ENCODE measurements at places on chromosomes 6 and 20.

DNA sequence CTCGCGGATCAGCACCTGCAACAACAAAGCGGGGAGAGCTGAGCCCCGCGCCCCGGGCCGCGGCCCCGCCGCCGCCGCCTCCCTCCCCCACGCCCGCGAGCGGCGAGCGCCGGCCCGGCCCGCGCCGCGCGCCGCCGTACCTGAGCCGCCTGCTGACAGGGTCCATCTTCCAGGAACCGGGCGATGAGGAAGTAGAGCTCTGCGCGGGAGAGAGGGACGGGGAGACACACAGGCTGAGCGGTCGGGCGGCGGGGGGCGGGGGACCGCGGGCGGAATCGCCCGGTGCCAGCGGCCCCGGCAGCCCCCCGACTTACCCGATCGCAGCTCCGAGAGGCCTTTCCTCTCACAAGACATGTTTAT is 359 bp downstream of the PHIP start:
- DNase-seq = peak; percentile 54
- peak overlapping the region; percentile 93 for H3K4me3 ChIP-seq
- H3K36me3 ChIP-seq = peaks cover 27% of the 10 kb centered on the region

DNA sequence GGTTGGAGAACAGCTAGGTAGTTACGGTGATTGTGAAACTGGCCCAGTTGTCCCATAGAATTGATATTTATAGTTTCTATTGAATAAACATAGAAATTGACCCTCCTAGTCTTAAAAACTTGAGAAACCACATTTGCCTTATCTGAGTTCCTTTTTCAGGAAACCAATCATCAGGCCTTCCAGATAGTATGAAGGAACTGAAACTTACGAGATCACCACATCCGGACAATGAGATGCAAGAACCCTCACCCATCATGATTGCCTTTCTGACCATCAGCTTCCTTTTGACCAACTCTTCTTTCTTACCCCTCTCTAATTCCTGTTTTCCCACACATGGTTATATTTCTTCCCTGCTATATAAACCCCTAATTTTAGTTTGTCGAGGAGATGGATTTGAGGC is 21.8 kb downstream of the SLC35F1 start:
- no peaks in the 10 kb centered on the region for H3K27me3 ChIP-seq
- no peaks in the 10 kb centered on the region for H3K36me3 ChIP-seq
- no peak for DNase-seq
- no peak overlapping the region for H3K27ac ChIP-seq
- H3K4me1 ChIP-seq = no peaks in the 10 kb centered on the region

DNA sequence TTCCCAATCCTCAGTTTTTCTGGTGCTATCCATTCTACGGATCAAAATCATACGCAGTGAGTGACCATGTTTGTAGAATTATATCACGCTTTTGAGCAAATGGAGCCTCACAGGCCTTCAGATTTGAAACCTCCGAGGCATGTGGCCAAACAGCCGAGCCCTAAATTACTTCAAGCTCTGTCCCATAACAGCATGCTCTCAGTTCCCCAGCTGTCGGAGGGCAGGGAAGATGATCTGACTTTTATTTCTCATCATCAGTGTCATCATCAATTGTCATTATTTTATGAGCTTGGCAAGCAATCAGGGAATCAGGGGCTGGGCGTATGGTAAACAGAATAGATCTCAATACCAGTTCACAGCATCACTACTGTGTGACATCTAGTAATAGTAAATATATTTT is 73.2 kb downstream of the PSMG4 start:
- no peaks in the 10 kb centered on the region for H3K4me1 ChIP-seq
- H3K27ac ChIP-seq = no peak overlapping the region
- H3K36me3 ChIP-seq = no peaks in the 10 kb centered on the region
- H3K27me3 ChIP-seq = peaks cover 5% of the 10 kb centered on the region

DNA sequence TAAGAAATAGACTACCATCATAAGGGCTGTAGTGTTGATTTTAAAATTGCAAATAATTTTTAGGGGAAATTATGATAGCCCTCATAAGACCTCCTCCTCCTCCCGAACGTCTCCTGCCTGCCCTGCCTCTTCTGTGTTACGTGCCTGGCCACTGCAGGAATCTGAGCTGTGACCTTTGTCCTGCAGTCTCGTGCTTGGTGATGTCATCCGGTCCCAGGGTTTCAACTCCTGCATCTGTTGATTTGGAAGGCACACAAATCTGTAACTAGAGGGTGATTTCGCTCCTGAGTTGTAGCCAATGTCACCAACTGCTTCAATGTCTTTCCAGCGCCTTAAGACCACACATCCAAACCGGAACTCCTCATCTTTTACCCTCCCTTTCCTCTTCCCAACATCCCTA is 163.2 kb downstream of the AIG1 start:
- no peaks in the 10 kb centered on the region for H3K4me1 ChIP-seq
- no peak overlapping the region for H3K4me3 ChIP-seq
- no peaks in the 10 kb centered on the region for H3K27me3 ChIP-seq
- H3K27ac ChIP-seq = no peak overlapping the region

GRCh38 chr6:22025468-22026163 is 271.2 kb downstream of the PRL start:
- H3K27ac ChIP-seq = peak overlapping the region; percentile 76
- H3K27me3 ChIP-seq = no peaks in the 10 kb centered on the region
- H3K4me3 ChIP-seq = peak overlapping the region; percentile 5
- peak; percentile 13 for DNase-seq

DNA sequence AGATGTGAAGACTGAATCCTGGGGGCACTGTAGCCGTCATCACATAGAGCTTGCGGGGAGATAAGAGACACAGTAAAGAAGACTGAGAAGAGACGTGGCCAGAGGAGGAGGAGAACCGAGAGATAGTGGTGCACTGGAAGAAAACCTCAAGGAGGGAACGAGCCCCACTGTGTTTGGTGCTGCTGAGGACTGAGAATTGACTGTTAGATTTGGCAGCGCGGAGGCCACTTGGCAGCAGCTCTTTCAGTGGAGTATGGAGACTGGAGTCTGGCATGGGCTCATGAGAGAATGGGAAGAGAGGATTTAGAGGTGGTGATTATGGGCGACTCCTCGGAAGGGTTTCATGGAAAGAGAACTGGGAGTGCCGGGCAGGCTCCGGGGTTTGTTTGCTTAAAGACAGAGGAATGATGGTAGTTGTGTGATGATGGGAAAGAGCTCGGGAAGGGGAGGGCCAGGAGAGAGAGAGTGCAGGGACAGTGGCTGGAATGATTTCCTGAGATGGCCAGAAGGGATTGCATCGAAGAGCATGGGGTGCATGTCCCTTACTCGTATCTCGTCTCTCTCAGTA is 18.0 kb downstream of the CDYL start:
- H3K27me3 ChIP-seq = no peaks in the 10 kb centered on the region
- no peak for DNase-seq
- H3K4me3 ChIP-seq = no peak overlapping the region
- no peak overlapping the region for H3K27ac ChIP-seq
- H3K36me3 ChIP-seq = no peaks in the 10 kb centered on the region

DNA sequence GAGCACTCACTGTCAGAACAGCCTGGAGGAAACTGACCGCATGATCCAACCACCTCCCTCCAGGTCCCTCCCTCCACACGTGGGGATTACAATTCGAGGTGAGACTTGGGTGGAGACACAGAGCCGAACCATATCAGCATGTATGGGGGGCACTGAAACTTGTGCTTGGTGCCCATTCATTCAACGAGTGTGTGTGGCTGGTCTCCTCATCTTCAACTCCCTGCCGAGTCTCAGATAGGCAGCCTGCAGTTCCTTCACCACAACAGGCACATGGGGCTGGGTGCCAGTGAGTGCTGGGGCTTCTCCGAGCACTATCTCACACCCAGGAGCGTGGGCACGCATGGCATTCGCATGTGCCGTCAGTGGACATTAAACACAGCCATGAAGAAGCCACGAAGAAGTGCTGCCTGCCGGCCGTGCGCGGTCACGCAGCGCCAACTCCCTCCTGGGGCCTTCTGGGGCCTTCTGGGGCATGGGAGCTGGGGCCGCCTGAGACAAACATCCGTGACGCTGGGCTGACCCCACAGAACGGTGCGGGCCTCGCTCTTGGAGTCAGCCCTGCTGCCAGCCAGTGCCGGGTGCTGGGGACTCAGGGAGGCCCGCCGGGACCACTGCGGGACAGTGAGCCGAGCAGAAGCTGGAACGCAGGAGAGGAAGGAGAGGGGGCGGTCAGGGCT is 714 bp upstream of the RTEL1 start:
- no peak for DNase-seq
- H3K27ac ChIP-seq = peak overlapping the region; percentile 94
- H3K4me3 ChIP-seq = peak overlapping the region; percentile 92
- H3K4me1 ChIP-seq = peaks cover 41% of the 10 kb centered on the region

- no peak overlapping the region for H3K4me3 ChIP-seq
- no peaks in the 10 kb centered on the region for H3K27me3 ChIP-seq
- no peak for DNase-seq
- no peak overlapping the region for H3K27ac ChIP-seq
- H3K36me3 ChIP-seq = peaks cover 15% of the 10 kb centered on the region
Observed at GRCh38 chr6:161033667-161034066, 42.1 kb downstream of the MAP3K4 start.

- H3K36me3 ChIP-seq = peaks cover 8% of the 10 kb centered on the region
- H3K27ac ChIP-seq = peak overlapping the region; percentile 70
- no peak for DNase-seq
- H3K4me3 ChIP-seq = no peak overlapping the region
Observed at GRCh38 chr20:49892817-49893216, 22.5 kb downstream of the SPATA2 start.

DNA sequence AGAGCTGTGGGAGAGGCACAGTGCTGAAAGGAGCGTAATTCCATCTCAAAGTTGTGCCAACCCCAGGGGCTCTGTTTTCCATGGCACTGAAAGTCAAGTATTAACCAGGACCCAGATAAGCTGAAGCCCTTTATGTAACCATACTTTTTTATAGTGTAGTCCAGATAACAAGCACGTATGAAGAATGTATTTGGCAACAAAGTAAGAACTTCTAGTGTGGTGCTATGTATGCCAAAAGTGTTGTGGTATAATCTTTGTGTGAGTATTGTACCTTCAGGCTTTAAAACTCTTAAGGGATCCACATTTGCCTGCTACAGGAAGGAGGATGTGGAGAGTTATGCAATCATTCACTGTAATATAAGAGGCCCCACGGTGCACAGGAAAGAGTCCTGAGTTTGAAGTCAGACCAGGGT is 129.4 kb downstream of the IBTK start:
- no peaks in the 10 kb centered on the region for H3K36me3 ChIP-seq
- H3K4me1 ChIP-seq = no peaks in the 10 kb centered on the region
- no peak overlapping the region for H3K27ac ChIP-seq
- DNase-seq = no peak

GRCh38 chr20:53839423-53840176 is 230.8 kb downstream of the BCAS1 start:
- peak overlapping the region; percentile 70 for H3K4me3 ChIP-seq
- peak overlapping the region; percentile 93 for H3K27ac ChIP-seq
- H3K36me3 ChIP-seq = peaks cover 17% of the 10 kb centered on the region
- peak; percentile 82 for DNase-seq

- no peak overlapping the region for H3K27ac ChIP-seq
- H3K4me3 ChIP-seq = no peak overlapping the region
Observed at GRCh38 chr6:148776321-148777308, 29.8 kb downstream of the UST start.

- no peaks in the 10 kb centered on the region for H3K36me3 ChIP-seq
- no peak for DNase-seq
- no peak overlapping the region for H3K27ac ChIP-seq
- peaks cover 30% of the 10 kb centered on the region for H3K27me3 ChIP-seq
- no peak overlapping the region for H3K4me3 ChIP-seq
Observed at GRCh38 chr6:105545947-105546731, 143.3 kb upstream of the PREP start.

- H3K4me1 ChIP-seq = peaks cover 16% of the 10 kb centered on the region
- no peak overlapping the region for H3K4me3 ChIP-seq
- H3K36me3 ChIP-seq = peaks cover 2% of the 10 kb centered on the region
- H3K27ac ChIP-seq = no peak overlapping the region
Observed at GRCh38 chr20:34561661-34562060, 3.1 kb downstream of the MAP1LC3A start.

DNA sequence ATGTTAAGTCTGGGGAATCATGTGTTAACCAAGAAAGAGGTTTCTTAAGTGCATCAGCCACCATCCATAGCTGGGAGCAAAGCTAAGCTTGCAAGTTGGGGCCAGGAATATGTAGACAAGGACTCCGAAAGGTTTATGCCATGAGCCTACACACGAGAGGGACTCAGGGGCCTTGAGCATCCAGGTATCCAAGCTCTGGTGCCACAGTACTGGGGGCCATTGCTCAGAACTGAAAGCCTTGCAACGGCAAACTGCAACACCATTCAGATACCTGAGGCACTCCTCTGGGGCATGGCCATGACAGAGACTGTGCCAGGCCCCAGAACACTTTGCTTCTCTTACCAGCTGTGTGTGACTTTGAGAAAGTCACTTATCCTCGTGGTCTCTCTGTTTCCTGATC is 27.6 kb downstream of the PRND start:
- peaks cover 23% of the 10 kb centered on the region for H3K27me3 ChIP-seq
- H3K4me1 ChIP-seq = no peaks in the 10 kb centered on the region
- H3K27ac ChIP-seq = no peak overlapping the region
- no peak for DNase-seq
- no peak overlapping the region for H3K4me3 ChIP-seq

GRCh38 chr6:12602342-12602741 is 114.2 kb upstream of the PHACTR1 start:
- DNase-seq = no peak
- H3K36me3 ChIP-seq = no peaks in the 10 kb centered on the region
- H3K4me1 ChIP-seq = no peaks in the 10 kb centered on the region
- peaks cover 9% of the 10 kb centered on the region for H3K27me3 ChIP-seq
- H3K4me3 ChIP-seq = no peak overlapping the region

DNA sequence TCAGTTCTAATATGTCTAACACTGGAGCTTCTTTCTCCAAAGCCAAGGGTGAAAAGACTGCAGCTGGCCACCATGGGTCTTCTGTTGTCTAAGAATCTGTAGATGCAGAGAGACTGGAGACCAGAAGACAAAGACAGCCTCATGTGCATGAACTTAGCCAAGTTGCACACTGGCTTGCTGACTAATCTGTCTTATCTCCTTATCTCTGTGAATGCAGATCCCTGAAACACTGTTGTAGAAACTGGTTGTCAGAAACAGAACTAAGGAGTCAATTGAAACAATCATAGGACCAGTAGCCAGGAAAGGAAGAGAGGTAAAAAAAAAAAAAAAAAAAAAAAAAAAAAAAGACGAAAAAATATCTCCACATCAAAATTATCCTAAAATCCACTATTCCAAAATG is 109.7 kb downstream of the BFSP1 start:
- peaks cover 16% of the 10 kb centered on the region for H3K27me3 ChIP-seq
- H3K36me3 ChIP-seq = no peaks in the 10 kb centered on the region
- no peak overlapping the region for H3K27ac ChIP-seq
- H3K4me3 ChIP-seq = no peak overlapping the region
- no peaks in the 10 kb centered on the region for H3K4me1 ChIP-seq
- no peak for DNase-seq

DNA sequence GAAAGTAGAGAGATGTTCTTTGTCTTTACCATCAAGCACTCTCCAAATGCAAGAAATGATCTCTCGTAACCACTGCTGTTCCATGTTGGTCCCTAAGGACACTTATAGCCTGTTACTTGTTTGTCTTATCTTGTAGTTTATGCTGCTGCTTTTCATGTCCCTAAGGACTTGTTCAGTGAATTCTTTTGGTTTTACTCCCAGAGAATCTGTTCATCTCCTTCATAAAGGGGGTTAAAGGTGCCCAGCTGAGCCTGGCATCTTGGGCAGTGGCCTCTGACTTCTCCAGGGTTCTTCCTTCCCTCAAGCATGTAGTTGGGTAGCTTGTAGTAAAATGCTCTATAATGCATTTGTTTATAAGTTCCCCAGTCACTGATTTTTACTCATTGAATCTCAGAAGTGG is 864 bp upstream of the PKIG start:
- no peak overlapping the region for H3K27ac ChIP-seq
- DNase-seq = no peak
- peaks cover 23% of the 10 kb centered on the region for H3K4me1 ChIP-seq
- H3K36me3 ChIP-seq = no peaks in the 10 kb centered on the region
- H3K27me3 ChIP-seq = no peaks in the 10 kb centered on the region

- no peak overlapping the region for H3K4me3 ChIP-seq
- no peak overlapping the region for H3K27ac ChIP-seq
- no peak for DNase-seq
Observed at GRCh38 chr20:19826179-19826914, 68.3 kb downstream of the RIN2 start.
